Panc1 (cell line): ENCODE measurements at places on chromosomes 12 and 14.

DNA sequence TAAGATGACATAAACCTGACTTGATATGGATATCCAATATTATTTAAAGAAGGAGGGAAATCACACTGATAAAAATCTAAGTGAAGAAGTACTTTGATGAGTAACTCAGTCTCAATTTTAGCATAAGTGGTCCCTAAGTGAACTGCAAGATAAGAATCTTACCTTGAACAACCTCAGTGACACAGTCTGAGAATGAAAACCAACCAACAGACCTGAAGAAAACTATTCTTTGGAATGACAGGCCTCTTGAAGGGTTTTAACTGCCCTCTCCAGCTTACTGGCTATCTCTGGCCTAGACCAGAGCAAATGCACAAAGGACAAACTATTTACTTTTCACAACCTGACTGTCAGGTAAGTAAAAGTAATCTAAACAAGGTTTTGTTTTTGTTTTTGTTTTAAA lies 44.7 kb downstream of the CPM start:
- DNase-seq = no peak

DNA sequence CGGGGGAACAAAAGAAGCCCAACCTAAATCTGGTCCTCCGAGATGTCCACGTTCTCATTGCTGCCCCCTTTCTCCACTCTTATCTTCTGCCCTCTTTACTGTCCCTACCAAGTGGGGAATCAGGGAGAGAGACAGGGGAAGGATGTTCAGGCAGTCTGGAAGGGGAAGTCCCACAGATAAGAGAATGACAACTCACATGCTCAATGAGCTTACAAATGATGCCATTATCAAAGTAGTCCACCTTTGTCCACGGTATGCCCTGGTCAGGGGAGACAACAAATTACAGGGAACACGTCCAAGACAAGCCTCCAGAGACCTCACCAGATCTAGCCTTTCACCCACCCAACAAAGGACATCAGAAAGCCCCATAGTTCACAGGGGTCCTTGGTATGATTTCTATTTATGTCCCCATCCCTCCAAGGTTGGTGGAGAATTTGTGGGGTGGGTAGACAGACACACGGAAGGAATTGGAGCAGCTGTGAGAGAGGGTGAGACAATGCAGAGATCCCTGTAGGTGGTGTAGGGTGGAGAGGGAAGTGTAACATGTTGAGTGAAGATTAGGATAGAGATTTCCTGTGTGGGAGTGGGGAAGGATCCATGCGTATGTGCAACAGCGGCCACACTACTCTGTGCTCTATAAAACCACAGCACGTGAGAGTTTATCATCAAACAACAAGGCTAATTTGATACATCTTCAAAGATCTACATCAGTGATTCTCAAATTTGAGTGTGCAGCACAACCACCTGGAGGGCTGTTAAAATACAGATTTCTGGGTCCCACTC lies 10.7 kb downstream of the MYO1A start:
- no peak for DNase-seq

DNA sequence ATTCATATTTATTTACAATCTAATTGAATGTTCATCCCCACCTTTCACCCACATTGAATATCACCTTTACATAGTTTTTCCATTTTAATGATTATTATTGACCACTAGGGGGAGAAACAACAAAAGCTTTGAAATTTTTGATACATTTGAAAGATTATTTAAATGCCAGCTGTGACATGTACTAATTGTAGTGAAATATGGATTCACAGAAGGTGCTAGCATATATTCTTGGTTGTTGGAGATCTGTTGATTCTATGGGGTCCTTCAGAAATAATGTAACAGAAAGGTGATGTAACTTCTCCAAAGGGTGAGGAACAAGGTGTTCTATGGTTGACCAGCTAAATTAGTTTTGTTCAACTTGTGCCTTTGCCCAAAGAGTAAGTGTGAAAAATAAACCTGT lies 22.4 kb upstream of the GPR33 start:
- DNase-seq = peak; percentile 2

- no peak for DNase-seq
Observed at GRCh38 chr14:35247777-35248475, 44.3 kb upstream of the PSMA6 start.

DNA sequence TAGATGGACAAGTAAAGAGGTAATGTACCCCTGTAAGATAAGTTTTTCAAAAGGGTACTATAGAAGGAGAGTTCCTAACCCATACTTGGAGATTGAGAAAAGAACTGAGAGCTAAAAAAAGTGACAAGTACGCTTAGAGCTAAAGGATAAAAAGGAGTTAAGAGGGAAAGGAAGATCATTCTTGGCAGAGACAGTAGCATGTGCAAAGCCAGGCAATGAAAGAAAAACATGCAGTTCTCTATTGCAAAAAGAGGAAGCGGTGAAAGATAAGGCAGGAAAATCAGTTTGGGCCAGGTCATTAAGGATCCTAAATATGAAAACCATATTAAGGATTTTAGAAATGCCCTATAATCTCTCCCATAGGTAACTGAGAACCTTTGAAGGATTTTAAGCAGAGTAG lies 500.4 kb upstream of the GARIN6 start:
- DNase-seq = no peak

GRCh38 chr14:72801381-72801812 lies 92.5 kb downstream of the DPF3 start:
- peak; percentile 43 for DNase-seq

DNA sequence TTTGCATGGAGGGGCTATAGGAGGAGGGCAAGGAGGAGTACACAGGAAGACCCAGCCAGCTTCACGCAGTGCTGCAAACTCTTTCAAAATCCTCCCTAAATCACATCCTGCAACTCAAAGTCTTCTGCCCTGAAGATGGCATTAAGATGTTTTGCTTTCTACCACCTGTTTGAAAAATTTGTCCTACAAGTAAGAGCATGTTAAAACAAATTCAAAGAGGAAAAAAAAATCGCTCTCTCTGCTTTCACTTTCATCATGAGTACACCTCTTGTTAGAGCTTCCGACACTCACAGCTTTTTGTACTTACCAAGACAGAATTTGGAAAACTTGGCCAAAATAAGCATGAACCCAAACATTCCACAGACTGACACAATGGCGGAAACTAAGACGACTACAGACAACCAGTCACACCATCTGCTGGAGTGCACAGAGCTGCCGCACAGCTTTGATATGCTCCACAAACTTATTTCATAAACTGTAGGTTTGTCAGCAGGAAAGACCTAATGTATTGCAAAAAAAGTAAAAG lies 21.3 kb downstream of the GCH1 start:
- DNase-seq = no peak

GRCh38 chr14:76997257-76997970 lies 31.1 kb downstream of the IRF2BPL start:
- DNase-seq = no peak

- no peak for DNase-seq
Observed at GRCh38 chr12:46221255-46222128, 47.4 kb downstream of the SLC38A1 start.

DNA sequence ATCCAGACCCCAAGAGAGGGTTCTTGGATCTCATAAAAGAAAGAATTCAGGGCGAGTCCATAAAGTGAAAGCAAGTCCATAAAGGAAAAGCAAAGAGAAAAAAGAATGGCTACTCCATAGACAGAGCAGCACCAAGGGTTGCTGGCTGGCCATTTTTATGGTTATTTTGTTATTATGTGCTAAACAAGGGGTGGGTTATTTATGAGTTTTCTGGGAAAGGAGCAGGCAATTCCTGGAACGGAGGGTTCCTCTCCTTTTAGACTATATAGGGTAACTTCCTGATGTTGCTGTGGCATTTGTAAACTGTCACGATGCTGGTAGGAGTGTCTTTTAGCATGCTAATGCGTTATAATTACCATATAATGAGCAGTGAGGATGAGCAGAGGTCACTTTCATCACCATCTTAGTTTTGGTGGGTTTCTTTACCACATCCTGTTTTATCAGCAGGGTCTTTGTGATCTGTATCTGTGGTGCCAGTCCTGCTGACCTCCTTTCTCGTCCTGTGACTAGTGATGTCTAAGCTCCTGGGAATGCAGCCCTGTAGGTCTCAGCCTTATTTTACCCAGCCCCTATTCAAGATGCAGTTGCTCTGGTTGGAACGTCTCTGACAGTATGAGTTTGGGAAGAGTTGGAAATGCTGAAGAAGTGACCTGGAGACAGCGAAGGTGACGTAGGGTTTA lies 100.5 kb downstream of the ZNF664 start:
- DNase-seq = no peak

- no peak for DNase-seq
Observed at GRCh38 chr14:20696764-20697163, 8.2 kb downstream of the ANG start.

DNA sequence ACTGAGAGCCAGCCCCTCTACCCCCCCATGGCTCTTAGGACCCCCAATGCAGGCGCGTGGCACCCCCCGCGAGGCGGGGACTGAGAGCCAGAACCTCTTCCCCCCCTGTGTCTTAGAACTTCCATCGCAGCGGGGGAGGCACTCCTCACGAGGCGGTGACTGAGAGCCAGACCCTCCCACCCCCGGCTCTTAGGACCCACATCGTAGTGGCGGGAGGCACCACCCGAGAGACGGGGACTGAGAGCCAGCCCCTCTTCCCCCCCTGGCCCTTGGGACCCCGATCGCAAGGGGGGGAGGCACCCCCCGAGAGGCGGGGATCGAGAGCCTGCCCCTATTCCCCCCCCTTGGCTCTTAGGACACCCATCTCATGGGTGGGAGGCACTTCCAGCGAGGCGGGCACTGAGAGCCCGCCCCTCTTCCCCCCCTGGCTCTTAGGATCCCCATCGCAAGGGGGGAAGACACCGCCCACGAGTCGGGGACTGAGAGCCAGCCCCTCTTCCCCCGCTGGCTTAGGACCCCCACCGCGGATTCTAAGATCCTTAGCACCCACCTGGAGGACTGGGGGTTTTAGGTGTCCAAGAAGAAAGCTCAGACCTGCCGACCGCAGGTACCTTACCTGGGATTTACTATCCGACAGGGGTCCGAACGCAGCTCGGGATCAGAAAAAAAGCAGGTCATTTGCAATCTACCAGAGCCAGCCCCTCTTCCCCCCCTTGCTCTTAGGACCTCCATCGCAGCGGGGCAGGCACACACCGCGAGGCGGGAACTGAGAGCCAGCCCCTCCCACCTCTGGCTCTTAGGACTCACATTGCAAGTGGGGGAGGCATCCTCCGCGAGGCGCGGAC lies 44.9 kb downstream of the DDX11 start:
- DNase-seq = no peak

GRCh38 chr12:48615681-48616080 lies 45.8 kb upstream of the LALBA start:
- no peak for DNase-seq

GRCh38 chr12:6364044-6364374 lies 11.4 kb downstream of the SCNN1A start:
- DNase-seq = no peak

DNA sequence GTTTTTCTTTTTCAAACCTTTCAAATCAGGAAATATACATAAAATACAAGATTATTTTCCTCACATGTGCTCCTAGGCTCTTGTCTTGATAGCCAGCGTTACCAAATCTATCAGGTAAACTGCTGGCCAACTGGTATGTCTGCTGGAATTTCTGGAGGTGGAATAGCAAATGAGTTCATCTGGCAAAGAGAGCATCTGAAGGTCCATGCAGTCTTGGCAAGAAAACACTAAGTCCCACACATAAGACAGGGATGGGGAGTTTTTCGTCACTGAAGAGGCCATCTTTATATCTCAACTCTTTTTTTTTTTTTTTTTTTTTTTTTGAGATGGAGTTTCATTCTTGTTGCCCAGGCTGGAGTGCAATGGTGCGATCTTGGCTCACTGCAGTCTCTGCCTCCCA lies 60.1 kb downstream of the DERA start:
- DNase-seq = no peak

- DNase-seq = no peak
Observed at GRCh38 chr12:106133136-106134087, 5.3 kb downstream of the NUAK1 start.

DNA sequence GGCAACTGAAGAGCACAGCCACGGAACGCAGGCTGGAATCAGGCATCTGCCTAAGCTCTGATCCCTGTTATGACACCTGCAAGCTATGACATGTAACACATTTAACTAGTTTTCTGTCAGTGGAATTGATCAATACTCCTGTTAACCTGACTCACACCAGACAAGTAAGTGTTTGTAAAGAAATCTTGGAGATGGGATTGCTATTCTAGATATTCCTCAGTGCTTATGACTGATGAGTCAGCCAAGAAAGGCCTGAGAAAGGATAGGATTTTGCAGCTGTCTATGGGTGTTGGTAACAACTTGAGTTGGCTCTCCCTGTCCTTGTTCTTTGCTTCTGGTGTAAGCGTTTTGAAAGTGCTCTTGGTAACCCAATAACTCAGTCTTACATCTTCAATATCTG lies 110.5 kb downstream of the GPR135 start:
- no peak for DNase-seq

GRCh38 chr12:128079-128478 lies 61.5 kb downstream of the IQSEC3 start:
- no peak for DNase-seq

DNA sequence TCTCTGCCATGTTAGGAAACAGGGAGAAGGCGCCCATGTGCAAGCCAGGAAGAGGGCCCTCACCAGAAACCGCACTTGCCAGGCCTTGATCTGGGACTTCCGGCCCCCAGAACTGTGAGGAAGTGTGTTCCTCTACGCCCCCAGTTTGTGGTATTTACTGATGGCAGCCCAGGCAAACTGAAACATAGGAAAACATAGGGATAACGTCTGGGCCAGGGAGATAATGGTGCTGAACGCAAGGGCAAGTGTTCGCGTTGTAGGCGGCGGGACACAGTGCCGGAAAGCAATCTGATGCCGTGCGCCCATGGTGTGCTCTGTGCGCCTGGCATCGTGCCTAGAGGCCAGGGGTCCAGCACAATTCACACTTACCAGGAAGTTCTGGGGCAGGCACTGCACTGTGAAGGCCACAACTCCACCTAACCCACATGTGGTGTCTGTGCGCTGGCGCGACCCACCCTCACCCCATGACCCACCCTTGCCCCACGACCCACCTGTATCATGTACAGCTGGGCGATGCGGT lies 53.6 kb downstream of the ARL6IP4 start:
- DNase-seq = no peak

- DNase-seq = no peak
Observed at GRCh38 chr14:85466678-85467077, 63.3 kb upstream of the FLRT2 start.

DNA sequence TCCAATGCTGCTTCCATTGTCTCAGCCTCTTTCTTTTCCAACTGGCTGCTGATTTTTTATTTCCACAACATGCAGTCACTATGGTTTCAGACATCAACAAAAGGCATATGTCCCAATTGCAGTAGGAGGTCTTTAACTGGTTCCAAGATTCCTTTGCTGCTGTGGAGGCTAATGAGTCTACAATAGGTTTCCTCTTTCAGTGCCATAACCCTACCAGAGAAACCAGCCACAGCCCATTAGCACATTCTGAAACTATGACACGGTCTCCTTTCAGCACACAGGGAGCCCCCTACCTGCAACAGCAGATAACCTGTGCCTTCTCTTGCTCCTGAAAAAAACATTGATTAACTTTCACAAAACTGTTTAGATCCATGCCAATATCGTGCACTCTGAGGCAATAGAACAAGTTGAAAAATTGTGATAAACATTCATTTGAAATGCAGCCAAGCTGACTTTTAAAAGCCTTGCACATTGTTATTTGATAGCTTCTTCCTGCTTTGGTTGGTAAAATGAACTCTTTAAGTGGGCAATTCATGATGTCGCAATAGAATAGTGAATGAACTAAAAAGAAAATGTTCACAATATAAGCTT lies 32.4 kb downstream of the PLEKHG7 start:
- DNase-seq = no peak
